Fibroblast of skin of left quadriceps (primary cell): ENCODE measurements at places on chromosomes 12 and 14.

DNA sequence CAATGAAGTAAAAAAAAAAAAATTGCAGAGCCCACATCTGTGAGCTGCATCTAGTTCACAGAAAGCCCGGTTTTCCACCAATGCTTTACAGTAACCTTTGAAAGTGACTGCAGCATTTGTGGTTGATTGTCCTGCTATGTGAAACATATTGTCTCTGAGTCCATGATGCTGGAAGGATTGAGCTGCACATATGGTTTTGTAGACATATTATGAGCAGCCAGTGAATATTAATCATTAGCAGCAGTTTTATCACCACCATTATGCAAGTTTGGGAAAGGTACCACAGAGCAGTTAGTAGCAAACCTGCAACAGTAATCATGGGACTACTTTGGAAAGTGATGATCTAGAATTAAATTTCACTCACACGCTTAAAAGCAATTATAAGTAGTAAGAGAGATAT is 151.5 kb upstream of the PRICKLE1 start:
- no peak for DNase-seq

DNA sequence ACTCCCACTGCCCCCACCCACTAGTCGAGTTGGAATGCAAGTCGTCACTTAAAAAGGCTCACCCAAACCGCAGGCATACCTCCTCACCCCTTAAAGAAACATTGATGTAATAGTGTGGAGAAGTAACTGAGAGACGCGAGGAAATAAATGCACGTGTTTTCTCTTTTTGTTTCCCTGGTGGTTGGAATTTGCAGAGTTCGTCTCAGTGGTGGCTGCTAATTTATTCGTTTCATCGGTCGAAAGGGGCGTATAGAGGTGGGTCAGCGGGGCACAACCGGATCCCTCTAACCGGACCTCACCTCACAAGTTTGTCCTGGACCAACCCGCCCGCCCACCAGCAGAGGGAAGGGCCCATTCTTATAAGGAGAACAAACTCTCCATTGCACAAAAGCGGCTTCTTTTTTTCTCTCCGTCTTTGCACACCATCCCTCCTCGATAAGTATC is 5.0 kb upstream of the NPAS3 start:
- no peak for DNase-seq

- DNase-seq, result peak; percentile 7
Measured at GRCh38 chr14:94011795-94012194, 14.3 kb upstream of the OTUB2 start.

DNA sequence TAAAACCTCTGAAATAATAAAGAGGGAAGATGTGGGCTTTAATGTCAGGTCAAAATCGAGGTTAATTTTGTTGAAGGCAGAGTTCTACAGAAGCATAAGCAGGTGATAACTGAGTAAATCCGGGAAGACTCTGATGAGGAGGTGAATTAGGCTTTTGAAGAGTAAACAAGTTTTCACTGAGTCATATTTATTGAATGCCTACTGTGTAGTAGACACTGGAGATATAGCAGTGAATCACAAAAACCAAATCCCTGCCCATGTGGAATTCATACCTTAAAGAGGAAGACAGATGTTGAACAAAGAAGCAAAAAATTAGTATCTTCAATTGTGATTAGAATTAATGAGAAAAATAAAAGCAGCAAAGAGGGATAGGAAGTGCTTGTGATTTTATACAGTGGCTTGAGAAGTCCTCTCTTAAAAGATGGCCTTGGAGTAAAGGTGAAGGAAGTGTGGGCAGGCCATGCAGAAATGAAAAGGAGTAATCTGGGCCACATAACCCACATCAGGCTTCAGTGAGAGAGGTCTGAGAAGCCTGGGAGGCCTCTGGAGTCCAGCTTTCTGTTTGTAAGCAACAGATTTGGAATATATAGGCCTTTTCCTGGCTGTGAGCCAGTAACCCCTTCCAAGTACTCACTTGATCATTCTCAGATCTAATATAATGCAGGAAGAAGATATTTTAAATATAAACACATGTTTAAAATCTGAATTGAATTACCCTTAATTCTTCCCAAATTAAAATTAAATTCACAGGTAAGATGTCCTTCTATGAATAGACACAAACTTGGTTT is 46.7 kb downstream of the BHLHE41 start:
- no peak for DNase-seq

GRCh38 chr14:73591690-73592449 is at the start of gene ACOT4:
TSS of gene ACOT4 (plus strand) at chr14:73591873. CDS start at chr14:73591960, 87 bp downstream.
- no peak for DNase-seq

DNA sequence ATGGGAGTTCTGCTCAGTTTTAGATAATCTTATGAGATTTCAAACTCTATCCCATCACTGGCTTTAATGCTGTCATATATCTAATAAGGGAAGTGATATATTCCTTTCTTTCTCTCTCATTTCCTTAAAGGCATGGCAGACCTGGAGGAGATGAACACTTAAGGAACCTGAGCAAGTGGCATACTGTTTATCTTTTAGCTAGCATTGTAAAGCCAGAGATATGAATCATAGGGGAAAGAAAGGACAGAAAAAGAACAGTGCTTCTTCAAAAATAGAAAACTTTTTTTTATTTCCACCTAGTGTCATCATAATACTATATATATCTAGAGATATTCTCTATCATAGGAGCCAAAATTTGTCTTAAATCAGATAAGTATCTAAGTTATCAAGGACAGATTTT is 68.3 kb upstream of the PSMA6 start:
- no peak for DNase-seq

DNA sequence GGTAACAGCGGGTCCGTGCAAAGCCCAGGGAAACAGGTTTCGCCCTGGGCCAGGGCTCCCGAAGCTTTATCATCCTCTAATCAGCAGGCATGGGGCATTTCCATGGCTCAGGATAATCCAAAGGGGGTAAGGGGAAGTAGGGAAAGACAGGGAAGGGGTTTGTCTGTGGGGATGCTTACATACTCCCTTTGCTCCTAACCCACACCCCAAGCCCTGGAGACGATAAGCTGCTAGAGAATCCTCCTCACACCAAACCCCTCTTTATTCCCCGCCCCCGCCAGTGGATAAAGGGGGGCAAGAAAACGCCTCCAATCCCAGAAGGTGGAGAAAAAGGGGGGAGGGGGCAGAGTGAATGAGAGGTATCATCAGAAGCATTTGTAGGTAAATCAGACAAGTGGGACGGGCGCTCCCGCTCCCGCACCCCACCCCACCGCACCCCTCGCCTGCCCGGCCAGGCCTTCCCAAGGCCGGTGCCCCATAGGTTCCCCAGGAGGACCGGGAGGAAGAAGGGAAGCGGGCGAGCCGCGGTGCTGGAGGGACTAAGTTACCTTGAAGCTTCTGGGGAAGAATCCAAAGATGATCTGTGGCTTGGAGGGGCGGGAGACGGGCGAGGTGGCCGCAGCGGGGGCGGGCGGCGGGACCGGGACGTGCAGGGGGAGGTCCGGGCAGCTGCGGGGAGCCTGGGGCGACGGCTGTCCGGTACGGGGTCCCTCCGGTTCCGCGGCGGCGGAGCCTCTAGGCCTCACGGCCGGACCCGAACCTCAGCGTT is 762 bp downstream of the PPP2R5E start:
- no peak for DNase-seq

DNA sequence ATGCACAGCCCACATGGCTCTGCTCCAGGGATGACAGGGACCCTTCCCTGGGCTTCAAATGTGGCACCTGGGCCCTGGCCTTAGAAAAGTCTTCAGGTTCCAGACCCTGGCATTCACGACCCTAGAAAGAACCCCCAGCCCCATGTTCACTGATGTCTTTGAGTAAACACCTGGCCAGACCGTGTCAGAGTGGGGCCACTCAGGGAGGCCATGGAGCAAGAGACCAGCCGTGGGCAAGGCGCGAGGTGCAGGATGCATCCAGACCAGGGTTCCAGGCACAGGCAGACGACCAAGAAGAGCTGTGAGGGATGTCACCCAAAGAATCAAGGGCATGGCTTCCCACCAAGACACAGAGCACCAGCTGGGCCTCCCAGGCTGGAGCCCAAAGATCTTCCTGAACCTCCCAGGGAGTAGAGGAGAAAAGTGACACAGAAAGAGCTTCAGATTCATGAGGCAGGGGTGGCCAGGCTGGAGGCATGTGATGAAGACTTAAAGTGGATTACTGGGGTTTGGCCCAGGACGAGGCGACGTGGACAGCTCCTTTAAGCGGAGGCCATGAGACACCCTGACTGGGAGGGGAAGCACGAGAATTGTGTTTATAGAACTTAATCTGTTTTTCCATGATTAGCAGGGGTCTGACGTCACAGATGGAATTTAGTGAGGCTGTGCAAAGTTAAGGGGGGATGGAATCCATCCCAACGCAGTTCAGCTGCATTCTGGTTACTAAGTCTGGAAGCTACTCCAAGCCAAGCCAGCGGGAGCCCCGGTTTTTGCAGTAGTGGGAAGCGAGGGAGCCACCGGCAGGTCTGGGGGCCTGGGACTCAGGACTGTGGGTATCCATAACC is 61.6 kb downstream of the ARL6IP4 start:
- DNase-seq, result peak; percentile 69

DNA sequence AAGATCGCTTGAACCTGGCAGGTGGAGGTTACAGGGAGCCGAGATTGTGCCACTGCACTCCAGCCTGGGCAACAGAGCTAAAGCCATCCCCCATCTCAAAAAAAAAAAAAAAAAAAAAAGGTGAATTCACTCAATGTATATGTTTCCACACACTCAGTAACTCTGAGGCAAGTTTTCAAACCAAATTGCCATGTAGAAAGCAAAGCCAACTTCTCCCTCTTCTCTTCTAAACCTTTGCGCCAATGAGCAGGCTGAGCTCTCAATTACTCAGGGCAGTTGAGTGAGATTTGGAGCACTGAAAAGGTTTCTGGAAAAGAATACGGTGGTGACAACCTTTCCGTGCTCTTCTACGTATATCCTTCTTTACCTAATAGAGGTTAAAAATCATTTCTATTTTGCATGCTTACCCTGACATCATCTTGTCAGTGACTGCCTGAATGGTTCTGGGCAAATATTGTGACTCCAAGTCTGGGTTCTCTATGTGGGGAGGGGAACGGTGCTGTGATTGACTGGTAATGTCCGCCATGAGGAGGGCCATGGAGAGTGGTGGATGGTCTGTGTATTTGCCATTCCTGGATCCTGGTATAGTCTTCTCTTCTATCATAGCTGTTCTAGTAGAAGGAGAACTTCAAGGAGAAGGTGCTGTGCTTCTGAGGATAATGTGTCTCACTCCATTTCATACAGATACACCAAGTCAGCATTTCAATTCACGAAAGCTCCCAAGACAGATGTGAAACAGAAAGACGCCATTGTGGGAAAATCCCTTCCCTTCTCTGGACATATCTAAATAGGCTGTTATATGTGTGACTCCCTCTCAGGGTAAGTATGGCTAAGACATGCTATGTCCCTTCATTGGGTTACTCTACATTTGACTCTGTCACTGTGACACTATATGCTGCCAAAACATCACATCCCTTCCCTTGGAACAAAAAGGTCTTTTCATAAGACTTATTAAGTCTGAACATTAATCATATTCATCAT is 46.2 kb upstream of the MED13L start:
- no peak for DNase-seq

- DNase-seq, result peak; percentile 1
Measured at GRCh38 chr12:128920468-128920867, 67.2 kb downstream of the GLT1D1 start.

DNA sequence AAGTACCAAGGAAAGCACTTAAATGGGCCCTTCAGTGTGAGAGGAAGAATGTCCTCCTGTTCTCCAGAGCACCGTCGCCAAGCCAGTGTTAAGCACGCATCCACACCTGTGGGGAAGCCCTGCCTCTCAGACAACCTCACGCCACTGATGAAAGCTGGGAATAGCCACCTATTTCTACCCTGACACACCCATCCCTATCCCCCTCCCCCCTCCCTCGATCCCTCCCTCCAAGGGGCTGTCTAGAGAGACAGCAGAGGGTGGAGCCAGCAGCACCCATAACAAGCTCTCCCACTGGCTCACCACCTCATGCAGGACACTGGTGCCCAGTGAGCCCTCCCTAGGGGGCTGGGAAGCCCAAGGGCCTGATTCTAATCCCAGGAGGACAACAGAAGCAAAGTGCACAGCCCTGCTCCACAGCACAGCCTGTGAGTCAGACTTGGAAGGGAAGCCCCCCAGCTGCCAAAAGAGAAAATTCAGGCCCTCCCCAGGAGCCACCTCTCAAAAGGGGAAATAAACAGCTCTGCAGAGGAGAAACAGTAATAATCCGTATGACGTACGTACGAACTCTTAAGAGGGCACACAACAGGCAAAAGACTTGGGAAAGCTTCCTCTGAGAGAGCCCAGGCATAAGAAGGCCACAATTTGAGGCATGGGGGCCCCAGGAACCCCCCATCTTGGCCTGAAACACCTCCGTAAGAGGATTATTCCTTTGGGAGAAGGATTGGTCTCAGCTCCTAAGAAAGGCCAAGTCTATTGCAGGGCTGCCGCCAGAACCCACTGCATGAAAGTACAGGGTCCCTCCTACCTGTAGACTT is 7.8 kb downstream of the PITPNM2 start:
- DNase-seq, result no peak

- peak; percentile 43 for DNase-seq
Measured at GRCh38 chr12:113788020-113788856, 177.9 kb downstream of the RBM19 start.

- DNase-seq, result no peak
Measured at GRCh38 chr12:12561371-12562015, 1.2 kb downstream of the DUSP16 start.

- DNase-seq, result no peak
Measured at GRCh38 chr12:44972746-44973421, 78.0 kb downstream of the DBX2 start.

DNA sequence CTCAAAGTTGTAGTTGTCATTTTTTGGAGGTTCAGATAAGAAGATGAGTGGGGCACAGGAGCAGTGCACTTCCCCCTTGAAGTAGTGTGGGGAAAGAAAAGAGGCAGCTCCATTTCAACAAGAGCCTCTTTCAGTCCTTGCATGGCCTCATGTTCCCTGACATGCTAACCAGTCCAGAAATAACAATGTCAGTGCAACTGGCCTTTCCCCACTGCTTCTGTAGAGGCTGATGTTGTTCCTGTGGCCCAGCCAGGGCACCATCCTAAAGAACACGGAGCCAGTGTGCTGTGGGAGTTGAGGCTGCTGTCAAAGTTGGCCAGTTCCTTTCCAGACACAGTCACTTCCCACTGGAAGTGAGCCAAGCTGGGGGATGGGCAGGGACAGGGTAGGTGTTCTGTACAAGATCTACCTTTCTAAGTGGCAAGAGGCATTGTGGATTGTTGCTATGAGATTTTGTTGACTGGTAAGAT is 77.7 kb upstream of the SLC38A2 start:
- no peak for DNase-seq

- no peak for DNase-seq
Measured at GRCh38 chr12:131221061-131221956, 267.6 kb downstream of the ADGRD1 start.

GRCh38 chr14:81269100-81269978 is 48.6 kb upstream of the GTF2A1 start:
- peak; percentile 40 for DNase-seq

DNA sequence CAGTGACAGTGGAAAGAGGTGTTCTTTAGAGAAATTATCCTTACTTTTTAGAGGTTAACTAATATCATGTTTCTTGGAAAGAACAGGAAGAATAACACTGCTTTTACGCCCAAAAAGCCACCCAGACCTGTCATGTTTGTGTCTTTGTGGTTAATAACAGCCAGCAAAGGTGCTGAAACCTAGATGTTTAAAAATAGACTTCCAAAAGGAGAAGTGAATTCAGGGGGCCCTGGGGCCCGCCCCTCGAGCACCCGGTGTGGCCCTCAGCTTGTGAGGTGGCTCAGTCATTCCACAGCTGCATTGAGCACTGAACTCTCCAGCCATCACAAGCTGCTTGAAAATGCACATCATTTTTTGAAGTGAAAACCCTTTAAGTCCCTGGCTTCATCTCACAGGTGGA is 20.8 kb upstream of the AMN start:
- DNase-seq, result no peak

GRCh38 chr12:111405149-111405858 is 419 bp upstream of the SH2B3 start:
- DNase-seq, result peak; percentile 83

GRCh38 chr12:121942145-121942718 is 23.8 kb downstream of the CFAP251 start:
- DNase-seq, result peak; percentile 54
